ENCODE measurements at places on chromosomes 6 and 20.

DNA sequence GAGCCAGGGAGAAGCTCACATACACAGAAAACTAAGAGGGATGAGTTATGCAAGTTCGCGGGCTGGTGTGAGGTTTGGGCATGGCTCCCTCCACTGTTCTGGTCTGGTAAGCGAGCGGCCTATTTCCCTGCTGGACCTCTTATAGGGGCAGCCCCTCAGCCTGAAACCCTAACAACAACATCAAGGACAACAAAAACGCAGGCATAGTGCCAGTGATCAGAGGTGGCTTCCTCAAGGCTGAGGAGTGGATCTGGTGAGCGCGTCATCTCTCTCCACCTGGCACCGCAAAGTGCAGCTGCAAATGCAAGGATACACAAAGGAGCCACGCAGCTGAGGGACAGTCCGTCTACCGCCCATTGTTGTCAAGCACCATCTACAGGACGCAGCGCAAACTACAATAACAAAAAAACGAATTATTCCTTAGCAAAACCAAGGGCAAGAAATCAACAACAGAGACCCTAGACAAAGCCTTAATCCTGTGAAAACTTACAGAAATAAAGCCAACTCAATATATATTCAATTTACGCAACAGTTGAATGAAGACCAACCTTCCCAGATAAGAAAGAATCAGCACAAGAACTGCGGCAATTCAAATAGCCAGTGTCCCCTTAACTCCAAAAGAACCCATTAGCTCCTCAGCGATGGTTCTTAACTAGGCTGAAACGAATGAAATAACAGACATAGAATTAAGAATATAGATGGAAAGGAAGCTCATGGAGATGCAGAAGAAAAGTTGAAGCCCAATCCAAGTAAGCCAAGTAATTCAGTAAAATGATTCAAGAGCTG is 9.2 kb upstream of the DEFB110 start:
- DNase-seq: no peak

DNA sequence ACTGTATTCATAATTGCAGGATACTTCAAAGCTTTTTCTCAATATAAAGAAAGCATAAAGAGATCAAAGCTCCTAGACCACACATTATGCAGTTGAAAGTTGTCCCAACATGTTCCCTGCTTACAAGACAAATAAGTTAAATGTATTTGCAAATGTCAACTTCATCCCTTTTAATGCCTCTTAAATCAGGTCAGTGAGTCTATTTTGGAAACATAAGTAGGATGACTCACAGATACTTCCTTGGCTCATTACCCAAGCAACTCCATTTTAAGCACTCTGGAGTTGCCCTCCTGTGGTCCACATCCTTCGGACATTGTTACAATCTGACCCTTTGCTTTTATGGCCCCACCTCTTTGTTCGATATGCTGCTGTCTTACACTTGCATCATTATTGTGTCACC is 162.0 kb downstream of the FAXC start:
- no peak for DNase-seq

- no peak for DNase-seq
Measured at GRCh38 chr6:50264995-50265571, 215.4 kb upstream of the DEFB112 start.

DNA sequence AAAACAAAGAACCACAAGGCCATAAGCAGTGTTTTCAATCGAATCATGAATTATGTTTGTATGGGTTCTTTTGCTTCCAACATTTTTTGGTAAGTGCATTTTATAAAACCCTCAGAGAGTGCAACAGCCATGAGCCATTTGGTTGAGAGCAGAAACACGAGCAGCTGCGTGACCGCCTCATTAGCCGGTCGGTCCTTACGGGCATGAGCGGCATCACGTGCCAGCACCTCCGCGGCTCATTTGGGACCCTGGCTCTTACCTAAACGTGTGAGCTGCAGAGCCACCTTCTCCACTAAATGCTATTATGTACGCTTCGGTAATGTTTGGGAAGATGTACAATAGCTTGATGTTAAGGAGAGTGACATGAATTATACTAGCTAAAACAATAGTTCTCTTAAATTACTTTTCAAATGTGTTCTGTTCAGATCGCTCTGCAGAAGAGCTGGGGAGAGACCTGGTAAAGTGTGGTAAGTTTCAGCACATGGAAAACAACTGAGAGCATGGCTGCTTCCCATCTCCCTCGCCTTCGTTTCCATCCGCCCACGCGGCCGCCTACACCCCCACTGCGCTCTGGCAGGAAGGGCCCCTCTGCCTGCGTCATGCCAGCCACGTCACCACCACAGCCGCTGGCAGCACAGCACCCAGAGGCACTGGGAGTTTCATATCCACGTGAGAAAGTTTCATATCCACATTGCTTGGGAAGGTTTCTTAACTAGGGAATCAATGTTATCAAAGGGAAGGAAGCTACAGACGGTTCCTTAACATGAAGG is 23.7 kb upstream of the PDE10A start:
- DNase-seq: no peak

Measured in smooth muscle cell of the brain vasculature (primary cell).